Naive B cell (primary cell): ENCODE measurements at places on chromosomes 16 and 17. TPM values are rescaled to one million over a fixed set of nuclear protein-coding genes. Genes with fewer than 3 reads are reported as not detected.

MGAT5B gene
- not detected for polyA plus RNA-seq

CD300H gene
- 0.94 TPM for polyA plus RNA-seq

TBC1D3H gene
- not detected for polyA plus RNA-seq

KRTAP3-1 gene
- polyA plus RNA-seq: not detected

ASPSCR1 gene
- 20.2 TPM for polyA plus RNA-seq

FNDC8 gene
- polyA plus RNA-seq: not detected

SNAI3 gene
- 3.9 TPM for polyA plus RNA-seq

LRRC75A gene
- 0.21 TPM for polyA plus RNA-seq

C17orf50 gene
- not detected for polyA plus RNA-seq

GP1BA gene
- polyA plus RNA-seq: 0.64 TPM

CRYBA1 gene
- polyA plus RNA-seq: not detected

TBX2 gene
- not detected for polyA plus RNA-seq

HOXB7 gene
- 0.24 TPM for polyA plus RNA-seq

LLGL1 gene
- polyA plus RNA-seq: 0.38 TPM

KRTAP9-2 gene
- not detected for polyA plus RNA-seq

RTN4RL1 gene
- polyA plus RNA-seq: not detected

GDPD1 gene
- 0.90 TPM for polyA plus RNA-seq

MLYCD gene
- polyA plus RNA-seq: 2.4 TPM

LRRC37A2 gene
- 8.2 TPM for polyA plus RNA-seq

TLCD2 gene
- not detected for polyA plus RNA-seq

DNASE1 gene
- 24.4 TPM for polyA plus RNA-seq

CSF3 gene
- not detected for polyA plus RNA-seq

SLC6A2 gene
- not detected for polyA plus RNA-seq

LRRC37A3 gene
- polyA plus RNA-seq: 0.67 TPM

HSF5 gene
- polyA plus RNA-seq: 4.6 TPM

P2RX1 gene
- polyA plus RNA-seq: 2.3 TPM

TXNL4B gene
- polyA plus RNA-seq: 18.0 TPM

ABCA10 gene
- polyA plus RNA-seq: not detected

PTGES3L gene
- 0.47 TPM for polyA plus RNA-seq

SOST gene
- polyA plus RNA-seq: not detected

TPSG1 gene
- not detected for polyA plus RNA-seq

GNAO1 gene
- polyA plus RNA-seq: not detected

MT1G gene
- polyA plus RNA-seq: not detected

CCDC200 gene
- 8.1 TPM for polyA plus RNA-seq

MYH3 gene
- 0.44 TPM for polyA plus RNA-seq

ANKS4B gene
- not detected for polyA plus RNA-seq

PPY gene
- not detected for polyA plus RNA-seq

SCPEP1 gene
- 134 TPM for polyA plus RNA-seq

CACNG1 gene
- polyA plus RNA-seq: not detected

KRT24 gene
- not detected for polyA plus RNA-seq

TBC1D3G gene
- 0.31 TPM for polyA plus RNA-seq
